ENCODE measurements at places on chromosomes 2 and 18.
A peak's percentile ranks its signal among the peaks of the same experiment; 100 is the strongest.

DNA sequence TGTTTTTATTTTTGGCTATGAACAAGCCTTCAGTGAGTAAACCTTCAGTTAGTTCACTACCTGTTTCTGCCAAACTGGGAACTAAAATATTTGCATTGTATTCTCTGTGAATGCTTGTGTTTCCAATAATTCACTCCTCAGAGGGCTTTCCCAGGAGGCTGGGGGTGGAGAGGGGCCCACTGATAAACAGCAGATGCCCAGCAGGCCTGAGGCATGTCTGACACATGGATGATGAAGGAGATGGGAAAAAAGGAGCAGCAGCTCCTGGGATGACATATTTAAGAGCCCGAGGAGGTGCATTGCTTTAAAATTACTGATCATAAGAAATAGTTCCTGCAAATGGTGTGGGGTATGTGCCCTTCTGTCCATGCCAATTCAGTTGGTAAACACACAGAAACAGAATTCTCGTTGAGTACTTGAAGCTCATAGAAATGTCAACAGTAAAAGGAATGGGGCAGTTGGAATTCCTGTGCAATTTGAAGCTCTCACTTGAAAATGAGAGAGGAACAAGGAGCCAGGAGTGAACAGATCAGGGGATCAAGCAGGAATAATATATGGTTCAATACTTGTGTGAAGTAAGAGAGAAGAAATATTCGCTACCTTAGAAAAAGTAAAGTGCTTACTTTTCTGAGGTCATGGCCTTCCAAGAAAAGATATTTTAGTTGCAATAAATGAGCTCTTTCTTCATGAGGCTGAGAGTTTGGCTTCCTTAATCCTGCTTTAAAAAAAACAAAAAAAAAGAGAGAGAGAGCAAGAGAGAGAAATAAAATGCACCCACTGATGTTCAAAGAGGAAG is 22.0 kb upstream of the HNMT start:
- no peak for DNase-seq

DNA sequence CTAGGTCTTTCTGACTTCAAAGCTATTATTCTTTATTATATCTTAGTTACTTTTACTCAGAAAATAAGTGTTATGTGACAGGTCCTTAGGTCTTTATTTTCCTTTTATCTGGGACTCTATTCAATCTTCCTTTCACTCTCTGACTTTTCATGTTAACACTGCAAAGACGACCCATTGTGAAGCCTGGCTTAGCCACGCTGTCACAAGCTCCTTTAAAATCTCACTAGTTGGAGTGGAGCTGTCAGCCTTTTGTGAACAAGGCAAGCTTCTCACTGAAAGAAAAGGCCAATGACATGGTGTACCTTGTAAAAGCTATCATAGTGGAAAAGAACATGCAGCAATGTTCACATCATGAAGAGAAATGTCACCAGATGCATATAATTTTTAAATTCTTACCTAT is 1130.7 kb upstream of the FAM98A start:
- DNase-seq: no peak

DNA sequence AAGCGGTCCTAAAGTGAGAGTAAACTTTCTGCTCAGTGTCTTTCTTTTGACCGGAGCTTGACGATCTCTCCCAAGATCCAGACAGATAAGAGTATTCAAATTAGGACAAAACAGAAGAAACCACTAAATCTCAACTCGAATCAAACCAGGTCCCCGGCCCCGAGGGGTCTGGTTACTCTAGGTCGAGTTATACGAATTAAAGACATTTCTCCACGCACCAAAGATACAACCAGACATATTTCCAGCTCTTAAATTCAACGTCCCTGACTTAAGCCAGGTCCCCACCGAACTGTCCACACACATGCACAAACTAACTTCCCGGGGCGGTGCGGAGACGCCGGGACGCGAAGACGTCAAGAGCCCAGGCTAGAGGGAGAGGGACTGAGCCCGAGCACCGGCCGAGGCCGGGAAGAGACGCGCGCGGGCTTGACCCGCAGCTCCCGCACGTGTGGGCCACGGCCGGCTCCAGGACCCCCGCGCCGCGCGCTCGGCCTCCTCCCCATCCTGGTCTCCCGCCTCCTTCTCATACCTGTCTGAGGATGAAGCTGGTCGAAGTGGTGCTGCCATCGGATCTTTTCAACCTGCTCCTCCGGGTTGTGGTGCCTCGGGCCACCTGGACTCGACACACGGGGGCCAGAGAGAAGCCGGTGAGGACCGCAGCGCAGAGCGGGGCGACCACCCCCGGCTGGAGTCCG is 896 bp downstream of the CACNB4 start:
- no peak for DNase-seq

DNA sequence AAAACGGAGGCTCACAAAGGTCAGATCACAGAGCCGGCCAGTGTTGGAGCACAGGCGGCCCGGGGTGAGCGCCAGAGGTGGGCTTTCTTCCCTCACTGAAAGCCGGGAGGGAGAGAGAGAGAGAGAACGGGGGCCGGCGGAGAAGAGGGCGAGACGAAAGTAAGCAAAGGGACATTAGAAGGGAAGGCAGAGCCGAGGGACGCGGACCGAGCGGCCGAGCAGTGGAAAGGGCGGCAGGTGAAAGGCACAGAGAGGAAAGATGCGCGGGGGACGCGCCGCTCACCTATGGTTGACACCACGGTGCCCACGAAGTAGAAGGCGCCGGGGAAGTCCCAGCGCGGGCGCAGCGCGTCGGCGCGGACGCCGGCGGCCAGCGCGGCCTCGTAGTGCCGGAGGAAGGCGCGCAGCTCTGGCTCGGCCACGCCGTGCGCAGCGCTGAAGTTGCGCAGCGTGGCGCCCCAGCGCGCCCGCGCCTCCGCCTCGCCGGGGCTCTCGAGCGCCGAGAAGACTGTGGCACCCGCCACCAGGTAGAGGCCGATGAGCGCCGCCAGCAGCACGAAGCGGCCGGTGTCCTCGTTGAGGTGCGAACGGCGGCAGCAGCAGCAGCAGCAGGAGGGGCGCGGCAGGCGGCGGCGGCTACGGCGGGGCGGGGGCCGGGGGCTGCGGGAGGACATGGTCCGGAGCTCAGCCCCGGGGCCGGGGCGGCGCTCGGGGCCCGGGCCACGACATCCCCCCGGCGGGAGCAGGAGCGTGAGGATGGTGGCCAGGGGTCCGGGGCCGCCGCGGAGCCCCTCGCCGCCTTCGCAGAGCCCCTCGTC is 166.9 kb downstream of the MSH2 start:
- DNase-seq: no peak

DNA sequence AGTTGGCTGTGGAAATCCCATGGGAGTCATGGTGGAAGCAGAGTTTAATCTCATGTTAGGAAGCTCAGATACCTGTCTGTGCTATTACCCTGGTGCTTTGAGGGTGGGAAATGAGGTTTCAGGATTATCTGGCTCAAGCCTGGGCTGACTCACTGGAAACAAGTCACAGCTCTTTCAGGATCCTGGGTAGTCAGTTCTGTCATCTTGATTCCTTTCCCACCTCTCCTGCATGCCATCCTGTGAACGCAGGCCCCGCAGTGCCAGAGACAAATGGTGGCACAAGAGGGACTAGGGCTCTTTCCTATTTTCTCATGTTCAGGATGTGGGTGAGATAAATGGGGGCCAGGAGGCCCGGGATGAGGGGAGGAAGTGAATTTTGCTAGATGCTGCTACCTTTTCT is 3.7 kb upstream of the FAM136A start:
- DNase-seq: no peak

GRCh38 chr2:69096326-69097095 is 83.5 kb downstream of the ANTXR1 start:
- no peak for DNase-seq

GRCh38 chr2:135797497-135798274 is 39.3 kb downstream of the LCT start:
- DNase-seq: no peak

DNA sequence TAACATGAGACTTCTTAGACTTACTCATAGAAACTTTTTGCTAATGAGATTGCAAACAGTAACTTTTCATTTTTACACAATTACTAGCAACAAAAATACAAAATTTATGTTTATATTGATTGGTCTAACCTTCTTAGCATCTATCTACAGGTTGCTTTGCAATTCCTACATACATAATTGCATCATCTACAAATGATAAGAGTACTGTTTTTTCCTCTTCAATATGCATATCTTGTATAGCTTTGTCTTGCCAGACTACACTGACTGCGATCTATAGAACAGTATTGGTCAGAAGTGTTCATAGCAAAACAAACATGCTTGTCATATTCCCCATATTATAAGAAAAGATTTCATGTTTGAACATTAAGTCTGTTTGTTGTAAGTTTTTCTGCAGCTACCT is 87.9 kb downstream of the ATAD2B start:
- DNase-seq: no peak

DNA sequence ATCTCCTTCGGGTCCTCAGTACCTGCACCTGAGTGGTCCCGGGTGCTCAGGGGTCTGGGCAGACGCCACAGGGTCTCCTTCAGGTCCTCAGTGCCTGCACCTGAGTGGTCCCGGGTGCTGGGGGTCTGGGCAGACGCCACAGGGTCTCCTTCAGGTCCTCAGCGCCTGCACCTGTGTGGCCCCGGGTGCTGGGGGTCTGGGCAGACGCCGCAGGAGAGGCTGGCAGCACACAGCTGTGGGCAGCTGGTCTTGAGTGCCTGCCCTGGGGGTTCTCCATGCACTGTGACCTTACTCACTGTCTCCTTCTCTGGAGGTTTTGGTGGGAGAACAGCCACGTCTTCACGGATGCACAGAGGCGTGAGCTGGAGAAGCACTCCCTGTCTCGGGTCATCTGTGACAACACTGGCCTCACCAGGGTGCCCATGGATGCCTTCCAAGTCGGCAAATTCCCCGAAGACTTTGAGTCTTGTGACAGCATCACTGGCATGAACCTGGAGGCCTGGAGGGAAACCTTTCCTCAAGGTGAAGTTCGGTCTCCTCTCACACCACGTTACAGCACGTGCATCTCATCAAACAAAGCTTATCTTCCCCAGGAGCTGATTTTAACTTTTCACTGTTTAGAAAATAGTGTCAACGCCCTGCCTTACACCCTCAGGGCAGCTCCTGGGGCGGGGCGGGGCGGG is 82.6 kb downstream of the TPO start:
- no peak for DNase-seq

DNA sequence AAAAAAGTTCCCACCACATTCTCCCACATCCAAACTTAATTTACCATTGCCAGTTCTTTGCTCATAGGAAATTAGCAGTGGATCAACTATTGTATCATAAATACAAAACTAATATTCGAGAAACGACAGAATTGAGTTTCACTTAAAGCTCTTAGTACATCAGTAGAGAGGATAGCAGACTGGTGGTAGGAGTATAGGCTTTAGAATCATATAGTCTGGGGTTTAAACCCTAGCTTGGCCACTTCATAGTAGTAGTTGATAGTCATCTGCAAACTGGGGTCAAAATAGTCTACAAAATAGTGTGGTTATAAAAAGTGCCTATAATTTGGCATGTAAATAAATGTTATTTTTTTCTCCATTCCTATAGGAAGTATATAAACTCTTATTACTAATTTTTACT is 30.9 kb downstream of the PIK3C3 start:
- no peak for DNase-seq

GRCh38 chr18:67232991-67233390 is 283.5 kb downstream of the DSEL start:
- DNase-seq: no peak

GRCh38 chr2:163692611-163693482 is 43.0 kb downstream of the FIGN start:
- no peak for DNase-seq

GRCh38 chr2:608711-609110 is 68.5 kb downstream of the TMEM18 start:
- no peak for DNase-seq

DNA sequence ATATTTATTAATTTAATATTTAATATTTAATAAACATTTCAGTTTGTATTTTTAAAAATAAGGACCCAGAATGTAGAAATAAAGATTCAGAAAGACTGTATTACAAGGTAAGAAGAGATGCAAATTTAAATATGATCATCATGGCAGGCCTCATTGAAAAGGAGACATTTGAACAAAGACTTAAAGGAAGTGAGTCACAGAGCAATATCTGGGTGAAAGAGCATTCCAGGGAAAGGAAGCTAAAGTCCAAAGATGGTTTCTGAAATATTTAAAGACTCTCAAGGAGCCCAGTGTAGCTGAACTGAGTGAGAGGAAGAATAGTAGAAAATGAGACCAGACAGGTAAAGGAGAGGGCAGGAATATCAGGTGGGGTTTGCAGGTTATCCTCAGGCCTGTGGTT is 5.9 kb downstream of the SCYGR4 start:
- no peak for DNase-seq

GRCh38 chr18:34153711-34154110 is 71.0 kb downstream of the NOL4 start:
- DNase-seq: no peak

DNA sequence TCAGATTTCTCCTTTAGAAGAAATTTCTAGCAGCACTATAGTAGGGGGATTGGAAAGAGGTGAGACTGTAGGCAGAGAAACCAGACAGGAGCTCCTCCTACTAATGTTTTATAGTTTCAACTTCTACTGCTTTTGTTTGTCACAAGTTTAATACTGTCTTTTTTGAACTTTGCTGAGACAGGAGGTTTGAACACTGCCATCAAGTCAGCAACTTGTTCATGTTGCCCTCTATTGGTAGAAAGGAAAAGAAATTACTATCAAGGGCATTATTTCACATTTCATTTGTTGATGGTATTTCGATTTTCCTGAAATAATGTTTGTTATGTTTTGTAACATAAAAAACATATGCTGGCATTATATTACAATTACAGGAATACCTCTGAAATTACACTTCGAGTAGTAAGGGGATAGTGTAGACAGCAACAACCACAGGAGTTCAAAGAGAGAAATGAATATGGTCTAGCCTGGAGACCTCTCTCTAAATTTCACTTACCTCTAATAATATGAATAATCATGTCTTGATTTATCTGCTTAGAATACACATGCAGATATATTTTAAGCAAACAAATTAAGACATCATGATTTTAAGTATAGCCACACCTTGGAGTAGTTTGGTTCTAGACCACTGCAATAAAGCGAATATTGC is 12.4 kb upstream of the CCDC88A start:
- no peak for DNase-seq

- DNase-seq: no peak
These were observed 368.5 kb downstream of the LRRTM1 start for GRCh38 chr2:79935771-79936657.

- peak; percentile 87 for DNase-seq
These were observed 62.6 kb downstream of the C18orf63 start for GRCh38 chr18:74378179-74378682.

DNA sequence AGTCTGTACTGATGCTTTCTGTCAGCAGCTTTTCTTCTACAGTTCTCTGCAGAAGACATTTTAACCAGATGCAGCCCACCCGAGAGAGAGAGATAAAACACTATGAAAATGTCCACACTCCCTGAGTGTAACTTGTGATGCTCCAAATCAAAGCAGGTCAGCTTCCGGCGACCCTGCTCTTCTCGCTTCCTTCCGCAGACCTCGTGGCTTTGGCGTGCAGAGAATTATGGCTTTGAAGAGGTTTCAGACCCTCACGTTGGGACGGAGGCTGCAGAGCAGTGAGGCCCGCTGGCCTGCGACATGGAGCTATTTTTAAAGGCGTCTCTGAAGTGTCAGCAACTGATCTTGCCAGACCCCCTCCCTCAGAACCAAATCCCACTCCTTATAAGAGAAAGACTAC is 41.8 kb downstream of the TMEM163 start:
- no peak for DNase-seq

All from coronary artery (tissue), 2 donors.